ENCODE measurements at places on chromosomes 6 and 20. TPM values are rescaled to one million over a fixed set of nuclear protein-coding genes. Genes with fewer than 3 reads are reported as not detected.

Gene SAMD10
- total RNA-seq: 42.7 TPM

Gene LKAAEAR1
- total RNA-seq: not detected

Gene ME1
- total RNA-seq: 9.8 TPM

Gene SLC18B1
- 7.0 TPM for total RNA-seq

Gene NRSN1
- total RNA-seq: not detected

Gene CST2
- not detected for total RNA-seq

DNA sequence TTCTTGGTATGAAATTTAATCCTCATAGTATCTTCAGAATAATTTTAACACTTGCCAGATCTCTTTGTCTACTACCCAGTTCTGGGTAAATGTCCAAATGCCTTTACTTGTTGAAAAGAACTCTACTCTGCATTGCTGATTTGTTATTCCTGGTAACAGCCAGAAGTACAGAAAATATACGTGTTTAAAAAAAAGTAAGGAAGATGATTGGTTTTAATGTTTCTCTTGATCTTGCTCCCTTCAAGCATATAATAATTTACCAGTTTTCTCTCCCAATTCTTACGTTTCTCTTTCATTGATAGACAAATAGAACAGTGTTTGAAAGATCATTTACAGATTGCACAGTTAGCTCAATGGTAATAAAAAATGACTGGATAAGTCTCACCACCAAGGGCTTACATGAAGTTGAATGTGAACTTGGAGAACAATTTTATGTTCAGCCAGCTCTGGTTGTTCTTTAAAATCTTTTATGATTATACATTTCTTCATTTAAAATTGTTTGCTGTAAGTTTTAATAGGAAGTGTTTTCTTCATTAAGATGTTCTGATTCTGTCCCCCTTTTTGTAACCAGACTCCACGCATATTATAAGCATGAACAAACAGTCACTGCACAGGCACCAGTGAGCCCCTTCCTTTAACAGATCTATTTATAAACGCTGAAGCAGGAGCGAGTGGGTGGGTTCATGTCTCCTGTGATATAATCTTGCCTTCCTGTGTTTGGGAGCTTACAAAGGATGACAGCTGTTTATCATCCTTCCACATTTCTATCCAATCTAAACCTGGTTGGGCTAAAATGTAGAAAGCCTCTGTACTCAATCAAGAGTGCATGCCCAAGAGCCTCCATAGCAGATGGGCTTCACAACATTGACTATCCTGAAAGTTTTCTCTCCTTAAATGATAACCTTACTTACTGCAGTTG is 299.5 kb downstream of the PRL start:
- H3K4me1 ChIP-seq: no peaks in the 10 kb centered on the region
- no peaks in the 10 kb centered on the region for H3K36me3 ChIP-seq
- H3K27me3 ChIP-seq: no peaks in the 10 kb centered on the region
- no peak for DNase-seq
- no peak overlapping the region for H3K27ac ChIP-seq
- no peak overlapping the region for H3K4me3 ChIP-seq

GRCh38 chr6:44593539-44593944 is 206.0 kb downstream of the CDC5L start:
- H3K4me1 ChIP-seq: no peaks in the 10 kb centered on the region
- no peaks in the 10 kb centered on the region for H3K27me3 ChIP-seq
- H3K27ac ChIP-seq: no peak overlapping the region
- no peaks in the 10 kb centered on the region for H3K36me3 ChIP-seq
- peak; percentile 7 for DNase-seq
- H3K4me3 ChIP-seq: no peak overlapping the region

- no peak overlapping the region for H3K4me3 ChIP-seq
- no peak for DNase-seq
- H3K36me3 ChIP-seq: peaks cover 2% of the 10 kb centered on the region
- H3K27ac ChIP-seq: no peak overlapping the region
- no peaks in the 10 kb centered on the region for H3K27me3 ChIP-seq
Observed at GRCh38 chr20:44008806-44009678, 94.4 kb downstream of the TOX2 start.

DNA sequence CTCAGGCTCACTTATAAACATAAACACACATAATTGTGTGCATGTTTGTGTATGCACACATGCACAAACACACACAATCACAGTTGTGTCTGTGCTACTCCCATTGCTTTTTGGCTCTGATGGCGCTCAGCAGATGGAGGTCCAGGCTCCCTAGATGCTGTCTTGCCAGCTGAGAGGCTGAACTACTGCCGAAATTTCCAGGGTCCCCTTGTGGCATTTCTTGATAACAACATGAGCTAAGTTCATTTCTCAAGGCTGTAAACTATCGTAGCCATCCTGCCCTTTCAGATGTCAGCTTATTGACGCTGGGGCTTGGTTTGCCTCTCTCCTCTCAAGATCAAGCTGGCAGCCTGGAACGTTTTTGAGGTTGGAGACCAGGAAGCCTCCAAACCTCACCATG is 313.9 kb upstream of the RNF24 start:
- no peaks in the 10 kb centered on the region for H3K36me3 ChIP-seq
- H3K4me1 ChIP-seq: no peaks in the 10 kb centered on the region
- H3K4me3 ChIP-seq: no peak overlapping the region
- H3K27me3 ChIP-seq: no peaks in the 10 kb centered on the region
- H3K27ac ChIP-seq: no peak overlapping the region

- H3K27me3 ChIP-seq: no peaks in the 10 kb centered on the region
- H3K27ac ChIP-seq: no peak overlapping the region
- H3K4me3 ChIP-seq: no peak overlapping the region
Observed at GRCh38 chr6:124487623-124488431, 474.4 kb upstream of the RNF217 start.

DNA sequence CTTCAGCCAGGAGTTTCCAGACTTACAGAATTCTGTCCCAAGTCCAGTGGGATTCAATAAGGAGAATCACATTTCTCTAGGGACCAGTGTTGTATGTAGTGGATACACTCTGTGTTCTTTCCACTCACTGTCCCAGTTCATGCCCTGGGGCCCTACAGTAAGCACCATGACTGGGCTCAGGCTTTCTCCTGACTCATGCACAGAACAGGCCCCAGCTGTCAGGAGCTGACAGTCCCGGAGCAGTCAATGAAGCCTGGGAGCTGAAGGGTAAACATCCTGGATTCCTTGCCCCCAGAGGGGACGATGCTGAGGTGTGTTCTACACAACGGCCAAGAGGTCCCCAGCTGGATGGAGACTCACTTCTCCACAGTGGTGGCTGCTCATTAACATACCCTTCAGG is 40.2 kb upstream of the LRFN2 start:
- H3K27ac ChIP-seq: no peak overlapping the region
- no peaks in the 10 kb centered on the region for H3K36me3 ChIP-seq
- no peak for DNase-seq
- H3K4me1 ChIP-seq: no peaks in the 10 kb centered on the region
- H3K27me3 ChIP-seq: peaks cover 1% of the 10 kb centered on the region
- no peak overlapping the region for H3K4me3 ChIP-seq

DNA sequence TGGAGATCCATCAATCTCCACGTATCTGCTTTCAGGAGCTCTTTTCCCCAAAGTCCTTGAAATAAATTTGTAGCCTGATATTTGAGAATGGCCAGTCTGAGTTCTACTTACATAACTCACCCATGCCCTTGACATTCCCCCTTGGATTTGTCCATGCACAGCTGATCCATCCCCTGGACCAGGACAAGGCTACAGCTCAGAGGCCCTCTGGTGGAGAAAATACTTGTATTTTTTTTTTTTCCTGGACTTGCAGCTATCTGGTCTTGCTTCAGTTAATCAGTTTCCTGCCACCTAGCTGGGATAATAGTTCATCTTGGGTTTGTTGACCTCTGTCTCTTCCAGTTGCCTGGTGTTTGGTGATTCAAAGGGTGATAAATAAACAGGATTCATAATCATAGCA is 467.6 kb downstream of the DHX35 start:
- H3K4me3 ChIP-seq: no peak overlapping the region
- H3K4me1 ChIP-seq: no peaks in the 10 kb centered on the region
- H3K36me3 ChIP-seq: no peaks in the 10 kb centered on the region
- DNase-seq: no peak

GRCh38 chr6:91020744-91021143 is 433.9 kb upstream of the MAP3K7 start:
- no peak overlapping the region for H3K27ac ChIP-seq
- H3K4me3 ChIP-seq: no peak overlapping the region
- H3K36me3 ChIP-seq: no peaks in the 10 kb centered on the region
- DNase-seq: peak; percentile 7
- H3K27me3 ChIP-seq: no peaks in the 10 kb centered on the region
- H3K4me1 ChIP-seq: no peaks in the 10 kb centered on the region

DNA sequence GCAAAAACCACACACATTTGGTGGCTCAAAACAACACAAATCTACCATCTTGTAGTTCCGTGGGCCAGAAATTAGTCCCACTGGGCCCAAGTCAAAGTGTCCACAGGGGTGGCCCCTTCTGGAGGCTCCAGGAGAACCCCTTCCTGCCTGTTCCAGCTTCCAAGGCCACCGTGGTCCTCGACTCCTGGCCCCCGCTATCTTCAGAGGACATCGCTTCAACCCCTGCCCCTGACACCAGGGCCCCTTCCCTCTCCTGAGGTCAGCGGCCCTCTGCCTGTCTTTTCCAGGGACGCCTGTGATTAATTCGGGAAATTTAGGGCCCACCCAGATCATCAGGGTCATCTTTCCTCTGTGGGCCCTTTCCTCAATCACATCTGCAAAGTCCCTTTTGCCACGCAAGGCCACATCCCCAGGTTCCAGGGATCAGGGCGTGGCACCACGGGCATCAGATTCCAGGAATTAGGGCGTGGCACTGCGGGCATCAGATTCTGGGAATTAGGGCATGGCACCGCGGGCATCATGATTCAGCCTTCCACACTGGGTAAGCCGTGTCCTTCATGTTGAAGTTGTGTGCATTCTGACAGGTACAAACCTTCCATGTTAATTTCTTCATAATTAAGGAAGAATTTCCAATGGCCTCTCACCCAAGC is 59.9 kb upstream of the SMOC2 start:
- no peaks in the 10 kb centered on the region for H3K27me3 ChIP-seq
- DNase-seq: no peak
- no peak overlapping the region for H3K27ac ChIP-seq
- H3K4me3 ChIP-seq: no peak overlapping the region
- no peaks in the 10 kb centered on the region for H3K4me1 ChIP-seq
- no peaks in the 10 kb centered on the region for H3K36me3 ChIP-seq

Data from GM12878 (cell line).